KBM-7 (cell line): ENCODE measurements at places on chromosomes 4 and X.

GRCh38 chr4:86596807-86597206, 2.7 kb downstream of the PTPN13 start:
- DNase-seq: no peak

DNA sequence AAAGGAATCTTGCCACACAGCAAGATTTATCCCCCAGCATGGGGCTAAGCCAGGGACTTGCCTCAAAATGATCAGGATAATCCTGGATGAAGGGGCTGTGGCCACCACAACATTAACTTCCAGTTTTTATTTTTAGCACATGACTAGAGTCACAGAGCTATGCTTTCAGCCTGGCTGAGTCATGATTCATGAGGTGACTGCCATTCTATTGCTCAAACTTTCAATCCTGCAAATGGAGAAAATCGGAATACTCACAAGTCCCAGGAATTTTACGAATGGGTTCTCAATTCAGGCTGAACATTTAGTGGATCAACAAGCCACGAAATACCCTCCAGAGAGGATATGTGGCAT, 70.7 kb upstream of the HPGD start:
- peak; percentile 50 for DNase-seq

DNA sequence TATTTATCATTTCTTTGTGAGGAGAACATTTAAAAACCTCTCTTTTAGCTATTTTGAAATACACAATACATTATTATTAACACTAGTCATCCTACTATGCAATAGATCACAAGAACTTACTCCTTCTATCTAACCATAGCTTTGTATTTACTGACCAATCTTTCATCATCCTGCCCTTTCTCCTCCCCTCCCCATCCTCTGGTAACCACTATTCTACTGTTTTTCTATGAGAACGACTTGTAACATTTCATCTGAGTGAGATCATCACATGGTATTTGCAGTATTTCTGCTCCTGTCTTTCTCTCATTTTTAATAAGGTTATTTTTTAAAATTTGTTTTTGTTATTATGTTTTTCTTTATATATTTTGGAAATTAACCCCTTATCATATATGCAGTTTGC, 331.8 kb downstream of the TEX13C start:
- DNase-seq: no peak

DNA sequence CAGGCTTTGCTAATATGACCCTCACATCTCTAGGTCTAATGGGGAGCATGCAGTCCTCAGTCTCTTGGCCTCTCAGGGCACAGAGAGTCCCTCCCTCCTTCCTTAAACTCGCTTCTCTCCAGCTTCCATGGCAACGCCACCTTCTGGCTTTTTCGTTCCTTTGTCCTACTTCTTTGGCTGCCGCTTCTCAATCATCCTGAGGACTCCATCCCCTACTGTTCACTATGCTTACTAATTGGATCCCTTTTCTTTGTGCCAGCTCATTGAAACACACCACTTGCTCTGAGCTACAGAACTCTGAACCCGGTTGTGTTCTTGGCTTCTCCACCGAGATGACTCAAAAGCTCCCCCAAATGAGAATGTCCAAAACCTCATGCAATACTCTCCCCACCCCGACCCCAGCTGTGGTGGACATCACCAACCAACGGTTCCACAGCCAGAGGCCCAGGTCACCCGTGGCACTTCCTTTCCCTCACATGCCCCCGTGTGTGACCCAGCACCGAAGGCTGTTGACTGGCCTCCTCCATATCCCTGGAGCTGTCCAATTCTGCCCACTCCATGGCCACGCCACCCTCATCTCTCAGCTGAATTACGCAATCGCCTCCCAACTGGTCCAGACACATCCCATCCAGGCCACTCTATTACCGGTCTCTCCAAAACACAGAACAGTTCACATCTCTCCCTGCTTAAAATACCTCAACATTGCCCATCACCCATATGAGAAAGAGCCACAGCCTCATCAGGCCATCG, 34.7 kb downstream of the CRMP1 start:
- DNase-seq: no peak

- no peak for DNase-seq
Observed at GRCh38 chr4:177546745-177547144, 104.5 kb upstream of the AGA start.

GRCh38 chr4:151882072-151882803, 121.4 kb upstream of the GATB start:
- no peak for DNase-seq

DNA sequence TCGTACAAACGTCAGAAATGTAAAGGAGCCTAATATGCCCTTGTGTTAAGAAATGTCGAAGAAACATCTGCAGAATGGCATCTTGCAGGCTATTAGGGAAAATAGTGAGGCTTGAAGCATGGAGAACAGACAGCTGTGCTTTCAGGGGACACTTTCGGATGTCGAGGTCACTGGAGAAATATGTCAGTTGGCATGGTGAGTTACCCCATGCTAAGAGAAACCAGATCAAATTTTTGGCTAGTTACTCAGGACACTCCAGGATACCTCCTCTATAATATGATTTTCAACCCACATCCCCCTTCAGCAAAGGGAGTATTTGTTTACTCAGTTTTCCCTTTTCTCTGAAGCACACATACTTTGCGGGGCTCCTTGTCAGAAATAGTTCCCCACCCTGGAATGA, 171.4 kb downstream of the GPC3 start:
- no peak for DNase-seq

- DNase-seq: no peak
Observed at GRCh38 chr4:37224854-37225253, 19.7 kb upstream of the NWD2 start.

GRCh38 chr4:157741642-157742041, 431.2 kb downstream of the GASK1B start:
- no peak for DNase-seq

DNA sequence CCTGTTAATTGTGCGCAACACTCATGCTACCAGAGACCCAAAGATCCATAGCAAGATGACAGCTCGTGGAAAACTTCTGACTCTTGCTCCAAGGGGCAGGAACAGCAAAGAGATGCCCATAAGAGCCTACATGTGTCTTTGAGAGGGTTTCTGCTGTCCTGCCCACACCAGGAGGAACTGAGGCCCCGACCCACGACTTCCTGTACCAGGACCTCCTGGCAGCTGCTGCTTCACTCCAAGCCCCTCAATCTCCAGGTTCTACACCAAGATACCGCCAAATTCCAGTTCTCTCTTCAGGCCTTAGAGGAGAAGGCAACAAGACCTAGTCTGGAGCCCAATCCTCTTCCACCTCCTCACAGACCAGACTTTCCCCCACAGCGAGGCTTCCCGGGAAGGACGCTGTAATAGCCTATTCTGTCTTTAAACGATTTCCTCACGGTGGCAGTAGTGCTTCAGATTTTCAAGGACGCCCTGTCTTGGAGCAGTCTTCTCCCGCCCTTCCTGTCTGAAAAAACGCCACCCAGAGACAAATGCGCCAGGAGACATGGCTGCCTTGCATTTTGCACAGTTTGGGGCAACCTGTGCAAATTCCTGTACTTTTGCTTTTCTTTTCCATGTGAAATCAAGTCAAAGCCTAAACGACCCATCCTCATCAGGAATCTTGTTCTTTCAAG, 230.2 kb upstream of the STK26 start:
- no peak for DNase-seq
